ENCODE measurements at places on chromosomes 16 and 17.
A peak's percentile ranks its signal among the peaks of the same experiment; 100 is the strongest.

- no peak for DNase-seq
These were observed 262.6 kb downstream of the PRKCA start for GRCh38 chr17:66564992-66565465.

DNA sequence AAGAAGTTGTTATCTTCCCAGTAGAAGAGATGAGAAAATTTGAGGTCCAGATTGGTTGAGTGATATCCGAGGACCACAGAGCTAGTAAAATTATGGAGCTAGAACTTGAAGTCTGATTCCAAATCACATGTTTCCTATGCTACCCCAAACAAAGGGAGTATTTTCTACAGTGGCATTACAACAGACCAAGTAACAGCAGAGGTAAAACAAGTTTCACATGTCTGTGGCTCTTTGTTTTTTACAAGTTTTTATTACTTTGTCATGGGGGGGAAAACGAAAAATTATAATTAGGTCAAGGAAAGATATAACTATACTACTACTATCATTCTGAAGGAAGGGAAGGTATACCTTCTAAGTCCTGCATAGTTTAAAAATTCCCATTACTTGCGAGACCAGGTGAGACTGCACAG, 49.4 kb downstream of the KANSL1 start:
- DNase-seq: no peak

GRCh38 chr17:79729761-79730160, 982 bp upstream of the ENPP7 start:
- no peak for DNase-seq

DNA sequence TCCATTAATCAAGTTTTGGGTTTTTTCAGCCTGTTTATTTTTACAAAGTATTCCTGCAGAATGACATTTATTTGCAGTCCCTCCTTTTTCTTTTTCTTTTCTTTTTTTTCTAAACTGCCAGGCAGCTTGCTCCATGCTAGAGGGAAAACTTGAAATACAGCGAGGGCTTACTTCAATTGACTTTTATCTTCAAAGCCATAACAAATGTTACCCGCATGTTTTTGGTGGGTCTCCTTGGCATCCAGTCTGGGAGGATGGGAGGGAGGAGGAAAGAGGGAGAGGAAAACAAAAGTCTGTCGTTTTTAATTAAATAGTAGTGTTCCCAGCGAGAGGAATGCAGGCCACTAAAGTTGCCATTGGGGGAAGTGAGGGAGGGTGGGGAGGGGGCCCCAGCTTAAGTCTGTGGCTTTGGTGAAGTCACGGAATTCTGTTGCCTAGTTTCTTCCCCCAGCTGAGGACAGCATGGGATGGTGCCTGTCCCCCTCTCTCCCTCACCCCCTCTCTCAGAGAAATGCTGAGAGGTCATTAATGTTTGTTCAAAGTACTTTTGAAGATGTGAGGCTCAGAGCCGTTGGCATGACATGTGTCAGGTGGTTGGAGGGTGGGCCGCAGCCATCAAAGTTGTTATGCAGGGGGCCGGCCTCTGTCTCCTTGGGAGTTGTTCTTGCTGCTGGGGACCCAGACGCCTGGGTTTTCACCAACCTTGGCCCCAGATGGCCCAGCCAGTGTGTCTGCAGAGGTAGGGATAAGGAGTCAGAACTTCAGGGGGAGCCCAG, 2.9 kb downstream of the NKD1 start:
- no peak for DNase-seq

GRCh38 chr17:1486802-1487695, 5.4 kb downstream of the MYO1C start:
- DNase-seq: peak; percentile 68

DNA sequence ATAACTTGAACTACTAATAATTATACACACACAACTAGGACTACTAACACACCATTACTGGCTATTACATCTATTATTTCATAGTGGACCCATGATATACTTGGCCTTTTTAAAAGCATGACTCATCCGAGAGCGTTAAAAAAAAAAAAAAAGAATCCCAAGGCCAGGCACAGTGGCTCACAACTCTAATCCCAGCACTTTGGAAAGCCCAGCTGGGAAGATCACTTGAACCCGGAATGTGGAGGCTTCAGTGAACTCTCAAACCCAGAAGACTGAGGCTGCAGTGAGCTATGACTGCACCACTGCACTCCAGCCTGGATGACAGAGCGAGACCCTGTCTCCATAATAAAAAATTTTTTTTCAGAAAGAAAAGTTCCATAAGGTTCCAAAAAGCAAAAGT, 3.1 kb downstream of the GLG1 start:
- no peak for DNase-seq

GRCh38 chr17:39200070-39200879, at the start of gene RPL19:
Gene RPL19 (plus strand): TSS chr17:39200283. CDS start chr17:39200345, 62 bp downstream.
- peak; percentile 62 for DNase-seq

- no peak for DNase-seq
These were observed 3.5 kb upstream of the TCF25 start for GRCh38 chr16:89869911-89870310.

- DNase-seq: peak; percentile 11
These were observed 823 bp downstream of the TNRC6C start for GRCh38 chr17:77959126-77959925.
